BJ (cell line): ENCODE measurements at places on chromosomes 12 and 14.

GRCh38 chr12:13367973-13368372 is 171.4 kb downstream of the EMP1 start:
- no peak for DNase-seq

- DNase-seq, result no peak
Measured at GRCh38 chr12:20415641-20416040, 47.3 kb downstream of the PDE3A start.

- no peak for DNase-seq
Measured at GRCh38 chr12:22202847-22203246, 131.7 kb downstream of the ST8SIA1 start.

GRCh38 chr12:66900616-66901015 is 221.7 kb upstream of the GRIP1 start:
- DNase-seq, result no peak

DNA sequence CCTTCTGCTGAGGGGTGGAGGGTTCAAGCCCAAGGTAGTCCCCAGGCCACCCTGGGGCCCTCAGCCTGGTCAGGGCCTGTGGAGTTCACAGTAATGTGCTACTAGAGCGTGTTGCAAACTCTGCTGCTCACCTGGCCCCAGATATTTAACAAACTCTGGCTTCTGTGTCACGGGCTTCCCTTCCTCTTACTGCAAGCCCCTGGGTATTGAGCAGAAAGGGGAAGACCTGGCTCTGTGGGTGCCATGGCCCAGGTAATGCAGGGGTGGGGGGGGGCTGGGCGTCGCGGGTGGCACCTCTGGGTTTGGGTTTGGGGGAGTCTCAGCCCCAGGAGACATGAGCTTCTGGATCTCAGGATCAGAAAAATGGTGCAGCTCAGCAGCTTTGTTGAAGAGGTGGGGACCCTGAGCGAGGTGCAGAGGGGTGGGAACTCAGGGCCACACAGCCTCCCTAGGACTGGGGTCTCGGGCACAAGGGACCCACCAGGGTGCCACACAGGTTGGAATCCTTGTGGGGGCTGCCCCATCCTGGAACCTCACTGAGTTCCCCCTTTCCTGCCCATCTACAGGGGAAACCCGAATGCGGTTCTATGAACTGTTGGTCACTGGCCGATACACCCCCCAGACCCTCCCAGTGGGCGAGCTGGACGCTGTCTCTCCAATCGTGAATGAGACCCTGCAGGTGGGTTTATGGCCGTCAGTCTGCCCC is 4.0 kb downstream of the SETD1B start:
- DNase-seq, result no peak

DNA sequence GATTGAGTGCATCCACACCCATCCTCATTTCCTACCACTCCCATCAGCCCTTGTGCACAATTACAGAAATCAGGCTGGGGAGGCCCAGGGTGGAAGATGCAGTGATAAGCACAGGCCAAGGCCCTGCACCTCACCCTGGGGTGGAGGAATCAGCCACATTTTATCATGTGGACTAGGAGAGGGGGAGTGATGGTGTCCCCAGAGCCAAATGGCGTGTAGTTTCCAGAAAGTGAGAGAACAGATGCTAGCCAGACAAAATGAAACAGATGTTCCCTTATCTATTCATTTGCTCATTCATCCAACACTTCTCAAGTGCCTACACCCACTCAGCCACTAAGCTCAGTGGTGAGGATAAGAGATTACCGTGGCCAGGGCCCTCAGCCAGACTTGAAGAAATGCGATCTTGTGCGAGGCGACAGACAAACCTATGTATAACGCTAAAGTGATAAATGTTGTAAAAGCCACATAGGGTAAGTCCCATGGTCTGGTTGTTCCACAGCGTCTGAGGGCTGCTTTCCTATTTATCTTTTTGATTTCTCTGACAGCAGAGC is 93.6 kb downstream of the STAB2 start:
- DNase-seq, result no peak

DNA sequence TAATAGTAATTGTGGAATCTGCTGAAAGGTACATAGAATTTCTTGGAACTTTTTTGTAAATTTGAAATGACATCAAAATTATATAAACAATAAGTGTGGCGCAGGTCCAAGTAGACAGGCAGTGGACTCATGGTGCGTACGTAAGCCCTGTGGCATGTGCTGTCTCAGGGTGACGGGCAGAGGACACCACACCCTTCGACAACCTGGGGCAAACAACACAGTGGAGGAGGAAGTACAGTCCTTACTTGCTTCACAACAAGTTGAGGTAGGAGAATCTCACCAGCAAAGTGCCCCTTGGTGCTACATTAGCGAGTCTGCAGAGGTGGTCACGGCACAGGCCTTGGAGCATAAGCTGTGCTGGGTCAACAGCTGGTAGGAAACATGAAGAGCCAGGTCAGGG is 180.9 kb downstream of the AEBP2 start:
- no peak for DNase-seq

GRCh38 chr14:105083926-105084685 is 18.9 kb upstream of the GPR132 start:
- DNase-seq, result no peak

- no peak for DNase-seq
Measured at GRCh38 chr12:106445053-106445452, 87.5 kb downstream of the POLR3B start.

DNA sequence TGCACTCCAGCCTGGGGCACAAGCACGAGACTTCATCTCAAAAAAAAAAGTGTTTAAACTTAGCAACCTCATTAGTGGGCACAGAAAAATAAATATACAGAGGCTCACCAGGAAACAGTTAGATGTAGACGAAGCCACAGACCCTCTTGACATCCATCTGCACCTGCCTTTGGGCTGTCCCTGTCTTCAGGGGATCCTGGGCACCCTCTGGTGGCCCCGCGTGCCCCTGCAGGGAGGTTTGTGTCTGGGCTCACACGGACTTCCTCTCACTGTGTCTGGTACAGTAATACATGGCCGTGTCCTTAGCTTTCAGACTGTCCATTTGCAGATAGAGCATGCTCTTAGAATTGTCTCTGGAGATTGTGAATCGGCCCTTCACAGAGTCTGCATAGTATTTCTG is 916.5 kb downstream of the TMEM121 start:
- no peak for DNase-seq

- no peak for DNase-seq
Measured at GRCh38 chr12:106308121-106308520, 5.6 kb downstream of the TCP11L2 start.

- DNase-seq, result no peak
Measured at GRCh38 chr12:46628176-46628575, 197.6 kb downstream of the SLC38A4 start.

DNA sequence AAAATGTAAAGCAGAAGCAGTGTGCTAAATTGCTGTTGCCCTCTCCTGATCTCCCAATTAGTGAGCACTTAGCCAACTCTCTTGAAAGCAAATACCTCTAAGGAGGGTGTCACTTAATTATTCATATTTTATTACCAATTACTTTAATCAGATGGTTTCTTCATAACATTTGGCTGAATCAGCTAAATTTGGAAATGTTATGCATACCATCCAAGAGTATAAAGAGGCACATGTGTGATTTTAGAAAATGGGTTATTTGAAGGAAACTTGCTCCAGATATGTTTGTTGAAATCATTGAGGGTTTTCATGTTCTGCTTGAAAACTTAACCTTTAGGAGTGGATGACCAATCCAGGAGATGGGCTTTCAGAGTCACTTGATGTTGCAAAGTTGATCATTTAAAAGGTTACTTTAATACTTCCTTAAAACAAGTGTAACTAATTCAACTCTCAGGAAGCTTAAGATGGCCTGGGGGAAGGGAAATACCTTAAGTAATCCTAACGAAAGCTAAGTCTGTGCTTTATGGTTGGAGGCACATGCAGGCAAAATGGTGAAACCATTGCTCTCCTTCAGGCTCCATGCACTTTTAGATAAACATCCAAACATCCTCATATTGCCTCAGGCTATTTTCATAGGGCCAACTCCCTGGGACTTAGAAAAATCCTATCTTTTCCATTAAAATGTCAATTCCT is 434.5 kb downstream of the MDGA2 start:
- no peak for DNase-seq

DNA sequence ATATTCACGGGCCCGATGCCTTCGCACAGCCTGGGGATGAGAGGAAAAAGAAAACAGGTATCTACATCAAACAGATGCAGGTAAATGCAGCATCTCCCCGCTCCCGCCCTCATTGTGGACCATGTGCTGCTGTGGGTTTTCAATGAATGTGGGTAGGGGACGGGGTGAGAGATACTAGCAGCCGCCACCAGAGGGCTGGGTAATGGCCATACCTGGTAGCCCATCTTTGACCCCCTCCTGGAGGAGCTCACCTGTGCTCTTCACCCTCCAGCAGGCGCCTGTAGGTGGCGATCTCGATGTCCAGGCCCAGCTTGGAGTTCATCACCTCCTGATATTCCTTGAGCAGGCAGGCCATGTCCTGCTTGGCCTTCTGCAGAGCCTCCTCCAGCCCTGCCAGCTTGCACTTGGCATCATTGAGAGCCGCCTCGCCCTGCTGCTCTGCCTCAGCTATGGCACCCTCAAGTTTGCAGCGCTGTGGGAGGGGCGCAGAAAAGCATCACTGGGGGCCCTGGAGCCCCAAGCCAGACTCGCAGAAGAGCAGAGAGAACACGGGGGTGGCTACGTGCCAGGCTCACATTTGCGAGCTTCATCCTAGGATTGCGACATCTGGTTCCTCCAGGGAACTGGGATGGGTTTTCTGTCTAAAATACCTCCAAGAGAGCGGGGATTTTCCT is 10.2 kb downstream of the KRT82 start:
- no peak for DNase-seq

GRCh38 chr12:81958406-81958805 is 199.3 kb upstream of the PPFIA2 start:
- DNase-seq, result no peak

DNA sequence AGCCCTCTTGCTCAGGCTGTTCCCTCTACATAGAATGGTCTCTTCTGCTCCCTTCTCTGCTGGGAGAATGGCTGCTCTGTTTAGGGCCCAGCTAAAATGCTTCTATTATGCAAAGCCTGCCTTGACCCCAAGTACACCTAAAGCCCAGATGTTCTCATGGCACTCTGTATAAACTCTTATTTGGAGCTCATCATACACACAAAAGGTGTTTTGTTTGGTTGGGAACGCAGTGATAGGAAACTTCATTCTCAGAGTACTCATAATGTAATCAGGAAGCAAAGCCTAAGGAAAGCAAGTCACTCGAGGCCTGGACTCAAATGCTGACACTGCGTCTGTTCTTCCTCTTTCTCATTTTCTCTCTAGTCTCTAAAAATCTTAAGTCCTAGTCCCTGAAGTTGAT is 38.2 kb upstream of the SYCP3 start:
- no peak for DNase-seq

DNA sequence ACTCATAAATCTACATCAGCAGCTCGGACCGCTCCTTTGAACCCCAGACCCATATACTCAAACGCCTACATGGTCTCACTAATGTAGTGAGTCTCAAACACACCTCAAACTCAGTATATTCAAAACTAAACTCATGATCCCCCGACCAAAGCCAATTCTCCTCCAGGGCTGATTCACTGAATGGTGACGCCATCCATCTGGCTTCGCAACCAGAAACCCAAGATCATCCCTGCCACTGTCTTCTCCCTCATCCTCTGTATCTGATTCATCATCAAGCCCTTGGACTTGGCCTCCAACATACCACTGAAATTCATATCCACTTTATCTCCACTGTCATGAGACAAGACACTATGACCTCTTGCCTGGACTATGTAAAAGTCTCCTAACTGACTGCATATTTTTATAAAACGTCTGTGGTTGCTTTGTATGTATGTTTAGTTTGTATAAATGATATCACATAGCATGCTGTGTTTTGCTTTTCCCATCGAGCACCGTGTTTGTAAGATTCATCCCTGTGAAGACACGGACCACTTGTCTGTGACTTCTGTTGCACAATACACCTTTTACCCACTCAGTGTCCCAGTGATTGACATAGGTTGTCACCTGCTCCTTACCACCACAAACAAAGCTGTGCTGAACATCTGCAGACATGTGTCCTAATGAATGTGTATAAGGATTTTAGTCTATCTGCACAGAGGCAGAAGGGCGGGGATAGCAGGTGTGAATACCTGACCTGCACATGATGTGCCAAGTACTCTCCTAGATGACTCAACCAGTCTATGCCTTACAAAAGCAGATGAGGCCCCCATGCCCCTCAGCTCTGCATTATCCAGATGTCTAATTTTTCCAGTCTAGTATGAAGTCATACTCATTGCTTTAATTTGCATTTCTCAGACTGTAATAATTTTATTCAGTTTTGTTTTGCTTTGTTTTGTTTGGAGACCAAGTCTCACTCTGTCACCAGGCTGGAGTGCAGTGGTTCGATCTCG is 76.9 kb downstream of the VWF start:
- peak; percentile 32 for DNase-seq

DNA sequence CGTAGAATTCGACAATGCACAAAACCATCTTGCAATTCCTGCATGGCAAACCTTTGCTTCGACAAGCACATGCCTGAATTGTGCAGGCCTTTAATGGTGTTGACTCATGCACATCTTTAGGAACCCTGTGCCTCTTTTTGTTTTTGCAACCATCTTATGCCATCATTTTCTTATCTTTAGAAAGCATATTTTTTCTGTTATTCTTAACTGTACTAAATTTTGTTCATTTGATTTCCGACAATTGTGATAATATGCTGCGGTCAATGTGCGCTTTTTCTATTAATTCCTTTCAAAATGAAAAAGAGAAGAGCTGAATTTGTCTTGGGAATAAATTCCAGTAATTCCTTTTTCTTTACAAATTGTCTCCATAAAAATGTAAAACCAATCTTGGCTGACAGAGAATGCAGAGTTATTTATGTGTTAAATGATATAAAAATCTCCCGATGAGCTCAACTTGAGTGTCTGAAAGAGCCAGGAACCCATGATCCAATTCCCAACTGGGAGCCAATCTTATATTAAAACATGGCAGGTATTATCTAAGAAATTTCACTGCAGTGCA is 20.1 kb upstream of the CDK17 start:
- DNase-seq, result no peak

DNA sequence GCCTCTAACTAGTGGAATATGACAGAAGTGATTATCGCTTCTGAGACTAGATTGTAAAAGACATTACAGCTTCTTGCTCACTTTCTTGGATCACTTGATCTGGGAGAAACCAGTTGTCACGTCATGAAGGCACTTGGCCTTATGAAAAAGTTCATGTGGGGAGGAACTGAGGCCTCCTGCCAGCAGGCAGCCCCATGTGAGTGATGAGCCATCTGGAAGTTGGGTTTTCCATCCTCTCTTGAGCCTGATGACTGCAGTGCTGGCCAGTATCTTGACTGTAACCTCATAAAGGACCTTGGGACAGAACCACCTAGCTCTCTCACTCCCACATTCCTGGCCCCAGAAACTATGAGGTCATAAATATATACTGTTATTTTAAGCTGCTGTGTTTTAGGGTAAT is 28.0 kb downstream of the TTLL5 start:
- peak; percentile 10 for DNase-seq

- DNase-seq, result no peak
Measured at GRCh38 chr14:76760331-76761135, 735 bp upstream of the VASH1 start.
